ENCODE measurements at places on chromosomes 16 and 17.

DNA sequence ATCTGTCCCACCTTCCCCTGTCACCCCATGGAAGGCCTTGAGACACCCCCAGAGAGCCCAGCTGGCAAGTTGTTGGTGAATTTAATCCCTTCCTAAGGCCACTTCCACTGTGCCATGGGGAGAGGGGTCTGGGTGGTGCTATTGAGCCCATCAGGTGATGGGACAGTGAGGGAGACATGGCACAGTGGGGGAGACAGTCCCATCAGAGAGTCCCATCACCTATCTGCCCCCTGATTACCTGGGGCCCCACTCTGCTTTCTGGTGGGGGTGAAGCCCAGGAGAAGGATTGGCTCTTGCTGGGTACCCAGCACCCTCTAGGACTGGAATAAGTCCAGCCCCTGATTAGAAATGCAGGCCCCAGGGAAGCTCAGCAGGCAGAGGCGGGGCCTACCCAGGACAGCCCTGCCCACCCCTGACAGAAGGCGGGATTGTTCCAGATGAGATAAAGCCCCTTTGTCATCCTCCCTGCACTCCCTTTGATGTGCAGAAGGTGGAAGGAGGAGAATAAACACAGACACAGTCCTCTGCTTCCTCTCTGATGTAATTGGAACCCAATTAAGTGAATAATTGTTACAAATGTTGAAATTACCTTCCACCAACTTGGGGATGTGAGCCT is 18.9 kb downstream of the TMEM132E start:
- no peak for DNase-seq

DNA sequence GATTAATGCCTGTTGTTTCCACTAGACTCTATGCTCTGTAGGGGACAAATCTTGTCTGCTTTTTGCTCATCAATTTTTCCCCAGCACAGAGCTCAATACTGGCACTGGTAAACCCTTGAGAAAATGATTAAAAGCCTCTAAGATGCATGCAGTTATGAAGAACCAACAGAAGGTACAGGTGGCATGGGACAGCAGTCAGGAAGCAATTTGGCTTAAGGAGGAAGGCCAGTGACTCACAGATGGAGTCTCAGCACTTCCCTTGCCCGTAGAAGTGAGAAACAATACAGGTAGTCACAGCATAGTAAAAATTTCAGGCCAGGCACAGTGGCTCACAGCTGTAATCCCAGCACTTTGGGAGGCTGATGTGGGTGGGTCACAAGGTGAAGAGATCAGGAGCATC is 504.7 kb upstream of the RBFOX1 start:
- DNase-seq, result no peak

GRCh38 chr17:80253631-80254395 is 6.8 kb upstream of the RNF213 start:
- no peak for DNase-seq

DNA sequence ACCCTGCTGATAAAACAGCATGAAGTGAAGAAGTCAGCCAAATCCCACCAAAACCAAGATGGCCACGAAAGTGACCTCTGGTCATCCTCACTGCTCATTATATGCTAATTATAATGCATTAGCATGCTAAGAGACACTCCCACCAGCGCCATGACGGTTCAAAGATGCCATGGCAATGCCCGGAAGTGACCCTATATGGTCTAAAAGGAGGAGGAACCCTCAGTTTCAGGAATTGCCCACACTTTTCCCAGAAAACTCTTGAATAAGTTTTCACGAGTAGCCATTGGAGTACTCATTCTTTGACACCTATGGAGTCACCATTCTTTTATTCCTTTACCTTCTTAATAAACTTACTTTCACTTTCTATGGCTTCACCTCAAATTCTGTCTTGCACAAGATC is 44.3 kb downstream of the GSG1L start:
- no peak for DNase-seq

GRCh38 chr17:29143894-29144293 is 36.3 kb downstream of the MYO18A start:
- peak; percentile 65 for DNase-seq

- no peak for DNase-seq
These were observed 90.1 kb upstream of the GSE1 start for GRCh38 chr16:85522842-85523601.

DNA sequence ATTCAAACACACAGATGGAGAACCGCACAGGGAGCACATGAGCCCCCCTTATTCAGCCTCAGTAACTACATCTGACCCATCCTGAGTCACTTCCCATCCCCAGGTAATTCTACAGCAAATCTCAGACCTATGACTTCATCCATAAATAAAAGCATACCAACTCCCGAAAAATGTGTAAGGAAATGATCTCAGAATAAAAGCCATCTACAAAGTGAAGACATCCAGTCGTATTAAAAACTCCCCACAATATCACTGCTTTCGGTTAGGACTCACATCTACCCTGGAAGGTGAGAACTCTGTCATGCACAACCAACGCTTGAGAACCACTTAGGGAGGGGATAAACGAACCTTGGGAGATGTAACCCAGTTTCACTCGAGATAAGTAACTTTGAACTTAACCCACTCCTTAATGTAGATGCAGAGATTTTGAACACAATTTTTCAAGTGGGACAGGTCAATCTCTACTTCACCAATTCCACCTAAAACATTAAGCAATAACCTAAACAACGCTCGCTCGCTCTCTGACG is 1.3 kb downstream of the USP36 start:
- DNase-seq, result peak; percentile 14

GRCh38 chr16:66088681-66089080 is 277.8 kb upstream of the CDH5 start:
- DNase-seq, result no peak

- DNase-seq, result no peak
These were observed 40.3 kb downstream of the WNT3 start for GRCh38 chr17:46777943-46778915.

DNA sequence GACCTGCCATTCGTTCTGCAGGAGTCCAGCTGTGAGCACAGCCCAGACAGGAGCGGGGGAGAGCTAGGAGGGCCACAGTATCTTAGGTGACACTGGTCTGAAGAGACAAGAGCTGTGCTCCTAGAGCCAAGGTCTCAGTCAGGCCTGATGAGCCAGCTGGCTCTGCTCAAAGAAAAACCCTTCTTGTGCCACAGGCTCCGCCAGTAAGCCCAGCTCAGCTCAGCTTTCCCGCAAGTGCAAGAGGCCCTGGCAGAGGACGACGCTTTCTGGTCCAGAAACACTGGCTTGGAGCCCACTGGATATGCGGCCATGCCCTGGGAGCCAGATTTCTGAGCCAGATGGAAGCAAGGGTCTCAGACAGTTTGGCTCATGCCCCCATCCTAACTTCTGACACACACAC is 23.9 kb downstream of the PEMT start:
- DNase-seq, result no peak

DNA sequence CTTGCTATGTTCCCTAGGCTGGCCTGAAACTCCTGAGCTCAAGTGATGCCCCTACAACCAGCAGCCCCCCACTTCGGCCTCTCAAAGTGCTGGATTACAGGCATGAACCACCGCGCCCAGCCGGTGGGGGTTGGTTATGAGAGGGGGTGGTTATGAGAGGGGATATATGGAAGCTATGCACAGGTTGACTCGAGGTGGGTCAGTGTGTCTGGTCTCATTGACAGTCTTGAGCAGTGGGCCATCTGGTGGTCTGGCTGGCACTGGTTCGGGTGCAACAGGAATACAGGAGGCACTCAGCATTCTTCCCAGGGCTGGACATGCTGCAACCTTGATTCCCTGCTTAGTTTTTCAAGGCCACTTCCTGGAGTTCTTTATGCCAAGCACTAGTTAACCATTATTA is 5.6 kb upstream of the STX1B start:
- no peak for DNase-seq

GRCh38 chr16:51952500-51952899 is 594.4 kb downstream of the TOX3 start:
- DNase-seq, result no peak

GRCh38 chr17:27602721-27603420 is 28.1 kb upstream of the LGALS9 start:
- DNase-seq, result peak; percentile 34

- no peak for DNase-seq
These were observed 364.8 kb upstream of the RBFOX1 start for GRCh38 chr16:6967796-6968320.

DNA sequence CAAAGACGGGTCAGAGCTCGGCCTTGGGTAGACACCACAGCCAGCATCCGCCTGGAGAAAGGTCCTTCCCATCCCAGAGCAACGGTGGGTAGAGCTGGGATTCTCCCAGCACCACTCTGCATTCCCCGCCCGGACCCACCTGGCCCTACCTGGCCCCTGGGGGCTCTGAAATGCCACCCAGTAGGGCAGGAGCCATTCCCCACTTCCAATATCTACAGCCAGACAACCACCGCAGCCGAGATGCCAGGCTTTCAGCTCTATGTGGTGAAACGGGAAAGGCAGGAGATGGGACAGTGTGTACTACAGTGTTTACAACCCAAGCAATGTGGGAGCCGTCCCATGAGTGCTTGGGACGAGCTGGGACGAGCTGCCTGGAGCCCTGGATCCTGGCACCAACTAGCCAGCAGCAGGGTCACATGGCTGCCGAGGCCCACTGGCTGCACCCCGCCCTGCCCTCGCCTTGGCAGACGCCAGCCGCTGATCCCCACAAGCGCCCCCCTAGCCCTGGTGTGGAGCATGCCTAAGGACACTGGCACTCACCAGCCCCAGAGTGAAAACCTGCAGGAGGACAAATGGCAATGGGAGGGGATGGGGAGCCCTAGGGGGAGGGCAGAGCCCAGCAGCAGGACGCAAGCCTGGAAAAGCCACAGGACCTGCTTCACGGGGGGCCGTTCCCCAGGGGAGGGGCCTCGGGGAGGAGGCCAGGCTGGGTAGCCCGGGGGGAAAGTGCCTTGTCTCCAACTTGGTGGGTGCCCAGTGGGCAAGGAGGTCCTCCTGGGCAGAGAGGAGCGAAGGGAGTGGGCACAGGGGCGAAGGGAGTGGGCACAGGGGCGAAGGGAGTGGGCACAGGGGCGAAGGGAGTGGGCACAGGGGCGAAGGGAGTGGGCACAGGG is 13.5 kb downstream of the TMC6 start:
- no peak for DNase-seq

- no peak for DNase-seq
These were observed 23.5 kb downstream of the CACNA1H start for GRCh38 chr16:1176280-1176897.

DNA sequence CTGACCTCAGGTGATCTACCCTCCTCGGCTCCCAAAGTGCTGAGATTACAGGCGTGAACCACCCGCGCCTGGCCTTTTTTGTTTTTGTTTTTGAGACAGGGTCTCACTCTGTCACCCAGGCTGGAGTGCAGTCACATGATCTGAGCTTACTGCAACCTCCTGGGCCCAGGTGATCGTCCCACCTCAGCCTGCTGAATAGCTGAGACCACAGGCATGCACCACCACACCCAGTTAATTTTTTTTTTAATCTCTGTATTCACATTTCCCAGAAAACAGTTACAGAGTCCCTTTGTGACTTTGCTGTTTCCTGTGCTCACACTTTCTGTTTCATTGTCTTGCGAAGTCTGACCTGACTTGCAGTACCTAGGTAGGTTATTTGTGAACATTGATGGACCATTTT is 2.7 kb downstream of the CLUAP1 start:
- DNase-seq, result no peak

GRCh38 chr16:88770461-88771293 is 14.3 kb downstream of the PIEZO1 start:
- DNase-seq, result peak; percentile 32

- DNase-seq, result no peak
These were observed 10.1 kb upstream of the CEP295NL start for GRCh38 chr17:78913115-78913514.

- no peak for DNase-seq
These were observed 16.3 kb upstream of the RNPS1 start for GRCh38 chr16:2284001-2284770.

DNA sequence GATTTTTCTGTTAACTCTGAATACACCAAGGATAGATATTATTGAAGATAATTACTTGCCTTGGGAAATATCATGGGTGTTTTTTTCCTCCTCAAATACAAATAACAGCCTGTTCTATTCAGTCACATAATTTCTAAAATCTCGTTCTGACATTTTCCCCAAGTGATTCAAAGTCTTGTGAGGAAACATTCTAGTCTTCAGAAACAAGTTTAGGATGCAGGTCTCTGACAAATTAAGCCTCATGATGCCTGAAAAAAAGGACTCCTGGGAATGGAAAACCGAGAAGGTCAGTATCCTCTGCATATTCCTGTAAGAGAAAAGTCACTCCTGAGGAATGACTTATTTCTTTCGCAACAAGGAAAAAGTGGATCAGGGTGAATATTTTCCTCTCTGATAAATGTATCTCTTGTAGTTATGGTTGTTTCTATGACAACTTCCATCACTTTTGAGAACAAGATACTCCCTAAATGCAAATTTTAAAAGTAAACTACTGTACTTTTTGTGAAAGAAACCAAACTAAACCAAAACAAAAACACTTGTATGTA is 384.6 kb downstream of the CNTNAP4 start:
- DNase-seq, result no peak

- DNase-seq, result no peak
These were observed 249.6 kb downstream of the RBFOX3 start for GRCh38 chr17:79361221-79361734.

GRCh38 chr16:12833926-12834325 is 30.2 kb upstream of the CPPED1 start:
- DNase-seq, result no peak

DNA sequence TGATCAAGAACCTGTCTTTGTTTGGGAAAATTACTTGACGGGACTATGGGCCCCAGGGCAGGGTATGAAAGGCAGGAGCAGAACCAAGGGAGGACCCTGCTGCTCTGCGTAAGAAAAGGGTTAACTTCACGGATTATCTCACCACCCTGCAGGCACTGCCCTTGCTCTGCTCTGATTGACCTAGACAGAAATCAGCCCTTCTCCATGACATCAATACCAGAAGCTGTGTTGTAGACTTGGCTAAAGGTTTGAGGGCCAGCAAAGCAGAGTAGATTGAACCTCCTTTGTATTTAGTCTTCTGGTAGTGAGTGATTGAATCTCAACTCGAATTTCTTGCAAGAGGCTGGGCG is 52.9 kb upstream of the ETV4 start:
- DNase-seq, result no peak

GRCh38 chr16:51150888-51151320 is at the start of gene SALL1:
Gene SALL1 (minus strand): TSS chr16:51151270. CDS start chr16:51151241, 29 bp downstream.
- no peak for DNase-seq

- no peak for DNase-seq
These were observed 8.4 kb upstream of the HELZ start for GRCh38 chr17:67253384-67253783.

DNA sequence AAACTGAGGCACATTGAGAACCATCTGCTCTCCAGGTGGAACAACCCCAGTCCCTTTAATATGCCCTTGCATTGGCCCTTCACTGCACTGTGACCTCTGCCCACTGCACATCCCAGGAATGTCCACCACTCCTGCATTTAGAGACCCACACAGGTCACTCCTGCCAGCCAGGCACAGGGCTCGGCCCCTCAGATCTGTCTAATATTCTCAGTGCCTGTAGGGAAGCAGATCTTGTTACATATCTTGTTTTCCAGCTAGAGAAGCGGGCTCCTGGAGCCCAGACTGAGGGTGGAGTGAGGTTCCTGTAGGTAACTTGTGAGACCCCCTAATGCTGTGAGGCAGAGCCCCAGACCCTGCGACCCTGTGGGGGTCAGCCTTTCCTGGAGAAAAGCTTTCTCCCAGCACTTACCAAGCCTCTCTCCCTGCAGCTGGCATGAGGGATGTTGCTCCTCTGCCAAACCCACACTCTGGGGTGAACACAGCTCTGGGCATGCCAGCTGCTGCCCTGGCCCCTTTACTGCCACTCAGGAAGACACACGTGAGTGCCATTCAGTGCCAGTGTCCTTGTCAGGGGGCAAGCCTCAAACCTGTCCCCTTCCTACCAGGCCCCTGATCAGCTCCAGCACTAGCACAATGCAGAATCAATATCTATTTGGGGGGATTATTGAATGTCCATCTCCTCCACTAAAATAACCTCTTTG is 40.3 kb upstream of the CRHR1 start:
- DNase-seq, result no peak

GRCh38 chr16:79728048-79728922 is 127.7 kb upstream of the MAF start:
- no peak for DNase-seq
